ENCODE measurements at places on chromosomes 5 and 9.

DNA sequence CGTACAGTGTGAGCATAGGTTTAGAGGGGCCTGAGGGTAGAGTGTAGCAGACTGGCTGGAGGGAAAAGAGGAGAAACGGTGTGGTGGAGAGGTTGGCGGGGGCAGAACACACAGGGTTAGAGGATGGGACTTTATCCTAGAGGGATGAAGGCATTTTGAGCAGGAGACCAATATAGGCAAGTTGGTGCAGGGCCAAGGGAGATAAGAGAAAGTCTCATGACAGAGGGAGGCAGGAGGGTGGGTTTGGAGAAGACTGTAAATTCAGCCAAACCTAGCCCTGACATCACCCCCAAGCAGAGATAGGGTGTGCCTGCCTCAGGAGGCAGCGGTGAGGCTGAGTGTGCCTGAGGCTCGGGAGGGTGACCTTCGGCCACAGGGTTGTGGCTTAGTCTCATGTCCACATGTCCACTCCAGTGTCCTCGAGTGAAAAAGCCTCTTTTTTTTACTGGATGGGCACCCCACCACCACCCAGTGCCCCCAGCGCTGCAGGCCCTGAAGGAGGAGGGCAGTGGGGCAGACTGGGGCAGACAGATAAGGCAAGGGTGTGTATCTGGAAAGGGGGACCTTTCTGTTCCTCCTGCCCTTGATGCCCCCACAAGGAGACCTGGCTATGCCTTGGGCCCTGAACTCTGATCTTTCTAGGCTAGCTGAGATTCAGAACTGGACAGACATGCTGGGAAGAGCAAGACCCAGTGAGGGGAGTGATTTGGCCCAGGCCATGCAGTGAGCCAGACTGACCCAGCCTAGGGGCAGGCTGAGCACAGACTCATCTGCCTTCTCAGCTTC lies 108.7 kb downstream of the RGS3 start:
- DNase-seq, result no peak

DNA sequence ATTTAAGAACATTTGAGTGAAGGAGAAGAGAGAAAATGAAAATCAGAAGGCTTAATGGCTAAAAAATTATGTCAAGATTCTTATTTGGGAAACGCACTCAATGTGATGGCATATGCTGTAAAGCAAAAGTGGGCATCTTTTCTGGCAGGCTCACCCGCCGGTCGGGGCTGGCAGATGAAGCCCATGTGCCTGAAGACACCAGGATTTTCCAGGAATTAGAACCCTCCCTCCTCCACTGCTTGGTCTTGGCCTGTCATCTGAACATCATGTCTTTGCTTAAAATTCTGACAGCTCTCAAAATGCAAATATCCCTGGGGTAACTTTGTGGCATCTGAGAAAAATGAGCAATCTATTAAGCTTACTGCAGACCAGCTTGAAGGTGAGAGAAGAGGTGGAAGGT lies 337.9 kb downstream of the IRX1 start:
- DNase-seq, result no peak

DNA sequence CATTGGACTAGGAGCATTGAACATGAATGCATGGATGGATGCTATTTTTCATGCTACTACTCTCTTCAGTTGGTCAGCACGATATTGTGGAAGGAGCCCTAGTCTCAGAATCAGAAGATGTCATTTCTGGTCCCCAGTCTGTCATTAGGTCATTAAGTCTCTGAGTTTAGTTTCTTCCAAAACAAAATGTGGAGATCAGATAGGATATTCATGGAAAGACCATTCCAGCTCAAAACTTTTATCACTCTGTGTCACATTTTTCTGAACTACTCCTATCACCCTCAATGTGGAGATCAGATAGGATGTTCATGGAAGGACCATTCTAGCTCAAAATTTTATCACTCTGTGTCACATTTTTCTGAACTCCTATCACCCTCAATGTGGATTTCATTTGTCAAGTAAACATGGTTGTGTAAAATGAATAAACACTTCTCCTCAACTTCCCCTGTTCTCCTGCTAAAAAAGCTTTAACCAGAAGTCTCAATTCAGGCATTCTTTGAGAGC lies 296.8 kb downstream of the MRPS30 start:
- no peak for DNase-seq

GRCh38 chr9:97880336-97880735 lies 27.3 kb downstream of the FOXE1 start:
- DNase-seq, result no peak

DNA sequence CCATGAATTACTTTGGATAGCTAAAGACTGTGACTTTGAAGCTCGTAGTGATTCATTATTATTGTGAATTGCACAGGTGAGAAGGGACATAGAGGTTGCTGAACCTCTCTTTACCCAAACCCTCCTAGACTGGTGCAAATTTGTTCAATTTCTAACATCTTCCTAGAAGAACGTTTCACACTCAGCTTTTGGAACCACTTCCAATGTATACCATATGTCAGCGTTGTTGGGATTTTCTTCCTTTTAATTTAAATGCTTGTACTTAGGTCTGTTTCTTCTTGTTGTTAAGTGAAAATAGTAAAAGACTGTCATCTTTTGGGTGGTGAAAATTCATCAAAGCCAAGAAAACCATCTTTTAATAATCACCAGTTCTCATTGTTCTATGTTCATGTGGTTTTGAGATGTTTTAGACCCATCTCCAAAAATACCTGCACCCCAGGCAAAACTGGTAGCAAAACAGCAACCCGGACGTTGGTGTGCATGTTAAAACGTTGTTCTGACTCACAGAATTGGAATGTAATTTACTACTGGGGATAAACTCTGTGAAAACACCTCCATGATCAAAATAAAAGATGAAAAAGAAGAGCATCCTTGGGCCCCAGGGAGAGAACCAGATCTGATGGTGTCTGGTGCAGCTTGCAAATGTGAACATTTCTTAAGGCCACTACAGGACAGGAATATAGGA lies 238.3 kb downstream of the NPR3 start:
- DNase-seq, result no peak

- no peak for DNase-seq
Measured at GRCh38 chr9:113873446-113873845, 2.7 kb upstream of the ZNF618 start.

GRCh38 chr5:68883436-68883835 lies 210.4 kb upstream of the SLC30A5 start:
- no peak for DNase-seq

- DNase-seq, result no peak
Measured at GRCh38 chr9:128999581-129000206, 28.4 kb downstream of the SH3GLB2 start.

DNA sequence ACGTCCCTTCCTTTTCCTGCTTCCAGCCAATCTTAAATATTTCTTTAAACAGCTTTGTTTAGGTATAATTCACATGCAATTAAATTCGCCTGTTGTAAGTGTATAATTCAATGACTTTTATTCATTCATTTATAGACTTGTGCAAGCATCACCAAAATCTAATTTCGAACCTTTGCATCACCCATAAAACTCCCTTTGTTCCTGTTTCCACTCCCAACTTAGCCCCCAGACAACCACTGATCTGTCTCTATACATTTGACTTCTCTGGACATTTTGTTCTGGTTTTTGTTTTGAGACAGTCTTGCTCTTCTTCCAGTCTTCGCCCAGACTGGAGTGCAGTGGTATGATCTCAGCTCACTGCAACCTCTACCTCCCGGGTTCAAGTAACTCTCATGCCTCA lies 71.5 kb downstream of the NR6A1 start:
- no peak for DNase-seq

GRCh38 chr9:116327701-116328405 lies 174.3 kb downstream of the PAPPA start:
- DNase-seq, result no peak

GRCh38 chr5:79702606-79703380 lies 13.2 kb downstream of the CMYA5 start:
- DNase-seq, result no peak

DNA sequence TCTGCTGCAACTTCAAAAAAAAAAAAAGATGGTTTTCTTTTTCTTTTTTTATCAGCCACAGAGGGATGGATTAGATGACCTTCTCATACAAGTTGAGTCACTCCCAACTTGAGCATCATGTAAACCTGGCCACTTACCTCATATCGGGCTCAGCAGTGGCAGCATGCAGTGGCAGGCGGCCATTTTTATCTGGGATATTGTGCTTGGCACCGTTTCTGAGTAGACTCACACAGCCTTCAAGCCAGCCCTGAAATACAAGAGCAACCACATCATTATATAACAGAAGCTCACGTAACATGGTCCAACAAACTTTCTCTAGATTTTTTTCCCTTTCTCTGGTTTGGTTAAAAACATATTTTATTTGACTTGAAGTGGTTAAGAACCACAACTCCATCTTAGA lies 62.6 kb downstream of the ANKRD55 start:
- no peak for DNase-seq

GRCh38 chr5:33309068-33309467 lies 131.7 kb upstream of the TARS1 start:
- no peak for DNase-seq

GRCh38 chr5:78544561-78545201 lies 103.9 kb downstream of the LHFPL2 start:
- no peak for DNase-seq

DNA sequence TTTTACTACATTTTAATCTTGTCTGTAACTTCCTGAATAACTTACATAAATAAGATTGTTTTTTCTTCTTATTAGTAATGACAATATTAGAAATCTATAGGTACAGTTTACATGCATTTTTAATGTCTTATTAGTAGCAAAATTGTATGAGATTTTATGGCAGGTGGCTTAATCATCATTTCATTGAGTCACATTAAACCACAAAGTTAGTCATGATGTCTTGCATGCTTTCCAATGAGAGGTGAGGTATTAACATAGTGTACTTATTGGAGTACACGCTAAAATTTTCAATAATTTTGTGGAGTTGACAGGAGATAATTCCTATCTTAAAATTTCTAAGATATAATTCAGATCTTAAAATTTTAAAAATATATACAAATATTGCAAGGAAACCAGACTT lies 989.6 kb upstream of the ARRDC3 start:
- DNase-seq, result no peak

DNA sequence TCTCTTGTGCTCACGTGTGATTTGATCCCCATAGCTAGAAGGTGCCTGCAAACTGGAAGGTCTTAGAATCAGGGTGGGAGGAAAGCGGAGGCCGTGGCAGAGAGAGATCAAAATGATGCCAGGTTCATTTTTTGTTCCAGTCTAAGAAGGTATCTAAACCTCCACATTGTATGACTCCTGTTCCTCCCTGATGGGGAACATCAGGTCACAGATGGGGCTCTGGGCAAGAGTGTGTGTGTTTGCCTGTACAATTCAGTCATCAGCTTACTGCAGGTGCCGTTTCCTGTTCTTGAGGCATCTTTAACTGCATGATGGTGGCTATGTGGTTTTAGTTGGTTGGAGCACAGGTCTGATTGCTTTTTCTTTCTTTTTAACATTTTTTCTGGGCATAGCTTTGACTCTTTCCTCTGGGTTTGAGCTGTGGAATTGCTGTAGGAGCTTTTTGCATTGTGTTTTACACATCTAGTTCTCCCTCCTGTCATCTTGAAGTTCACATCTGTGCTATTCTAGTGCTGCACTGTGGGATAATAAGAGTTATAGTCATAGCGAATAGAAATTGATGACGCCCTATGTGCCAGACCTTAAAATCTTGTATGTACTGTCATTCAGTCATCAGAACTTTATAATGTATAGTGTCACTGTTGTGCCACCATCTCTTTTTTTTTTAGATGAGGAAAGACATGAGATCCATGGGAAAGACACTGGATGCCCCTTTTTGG lies 30.8 kb downstream of the ARHGAP26 start:
- DNase-seq, result no peak

GRCh38 chr5:34914671-34915138 lies 599 bp downstream of the RAD1 start:
- DNase-seq, result no peak

DNA sequence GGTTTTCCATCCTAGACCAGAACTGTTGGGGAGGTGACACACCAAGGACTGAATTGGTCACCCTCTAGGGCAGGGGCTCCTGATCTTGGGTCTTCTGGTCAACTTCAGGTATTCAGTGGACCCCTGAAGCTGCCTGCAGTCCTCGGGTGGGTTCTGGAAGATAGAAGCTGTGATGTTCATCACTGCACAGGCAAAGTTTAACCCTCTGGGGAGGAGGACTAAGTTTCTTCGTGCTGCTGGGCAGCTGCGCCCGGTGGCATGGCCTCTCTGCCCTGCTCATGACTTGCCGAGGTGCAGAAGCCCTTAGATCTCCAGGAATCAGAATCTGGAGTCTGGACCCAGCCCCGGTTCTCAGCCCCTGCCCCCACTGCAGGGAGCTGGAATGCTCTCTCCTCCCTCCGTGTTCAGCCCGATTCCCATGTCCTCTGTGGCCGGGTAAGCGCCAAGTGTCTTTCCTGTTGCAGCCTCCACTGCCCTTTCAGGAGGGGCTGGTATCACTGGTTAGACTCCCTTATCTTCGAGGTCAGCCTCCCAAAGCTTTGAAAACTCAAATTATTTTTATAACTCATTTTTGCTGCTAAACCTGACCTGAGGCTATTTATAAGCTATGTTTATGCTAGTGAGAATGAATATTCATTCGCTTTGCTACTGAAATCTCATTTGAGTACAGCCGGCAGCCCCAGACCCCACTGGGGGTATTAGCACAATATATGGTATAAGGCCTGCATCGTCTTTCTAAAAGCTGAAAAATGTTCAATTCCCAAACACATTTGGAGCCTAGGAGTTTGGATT lies 1.7 kb downstream of the LAMC3 start:
- DNase-seq, result no peak

DNA sequence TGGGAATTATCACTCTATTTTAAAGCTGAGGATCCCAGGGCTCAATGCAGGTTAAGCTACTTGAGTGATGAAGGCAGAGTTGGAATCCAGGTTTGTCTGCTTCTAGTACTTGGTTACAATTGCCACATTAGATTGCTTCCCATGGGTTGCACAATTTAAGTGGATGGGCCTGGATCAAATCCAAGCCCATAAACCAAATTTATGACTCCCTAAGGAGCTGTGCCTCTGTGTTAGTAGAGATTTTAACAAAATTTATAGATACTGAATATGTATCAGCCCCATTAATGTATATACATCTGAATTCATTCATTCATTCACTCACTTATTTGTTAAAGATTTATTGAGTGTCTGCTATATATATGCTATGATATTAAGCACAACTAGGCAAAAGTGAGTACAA lies 332.3 kb upstream of the KLF9 start:
- DNase-seq, result no peak
